ENCODE measurements at places on chromosomes 11 and 22.

- no peak overlapping the region for H3K4me3 ChIP-seq
- peaks cover 13% of the 10 kb centered on the region for H3K36me3 ChIP-seq
- H3K4me1 ChIP-seq = peaks cover 14% of the 10 kb centered on the region
- H3K27ac ChIP-seq = peak overlapping the region; percentile 71
- no peaks in the 10 kb centered on the region for H3K27me3 ChIP-seq
- no peak for DNase-seq
Measured at GRCh38 chr22:45996241-45997076, 19.5 kb upstream of the WNT7B start.

GRCh38 chr11:16606784-16607674 is 131.4 kb upstream of the C11orf58 start:
- peaks cover 30% of the 10 kb centered on the region for H3K27me3 ChIP-seq
- peak overlapping the region; percentile 84 for H3K27ac ChIP-seq
- peaks cover 16% of the 10 kb centered on the region for H3K4me1 ChIP-seq
- peaks cover 3% of the 10 kb centered on the region for H3K36me3 ChIP-seq
- DNase-seq = no peak

DNA sequence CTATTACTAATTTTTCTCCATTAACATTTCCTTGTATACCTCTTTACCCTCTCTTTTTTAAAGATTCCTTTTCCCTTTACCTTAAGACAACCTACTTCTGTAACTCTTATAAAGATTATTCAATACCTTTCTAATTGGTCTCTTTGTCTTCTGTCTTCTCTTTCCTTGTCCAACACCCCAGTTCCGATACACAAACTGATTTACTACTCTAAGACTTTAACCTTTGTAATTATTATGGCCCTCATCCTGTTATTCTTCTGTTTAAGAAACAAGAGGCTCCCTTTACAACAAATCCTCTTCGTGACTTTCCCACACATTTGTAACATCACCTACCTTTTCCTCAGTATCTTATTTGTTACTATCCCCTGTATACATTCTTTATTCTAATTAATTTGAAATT is 81.8 kb downstream of the TTC17 start:
- no peaks in the 10 kb centered on the region for H3K4me1 ChIP-seq
- no peak for DNase-seq
- H3K4me3 ChIP-seq = no peak overlapping the region
- H3K27ac ChIP-seq = no peak overlapping the region
- H3K36me3 ChIP-seq = peaks cover 52% of the 10 kb centered on the region

GRCh38 chr22:39097098-39098020 is at the start of gene APOBEC3H:
APOBEC3H (plus strand) TSS chr22:39097244; CDS start chr22:39100279, 3,035 bp downstream.
- H3K27ac ChIP-seq = peak within 1 kb of the TSS; percentile 99
- H3K36me3 ChIP-seq = peaks cover 10% of the 10 kb centered on the region
- peaks cover 81% of the 10 kb centered on the region for H3K4me1 ChIP-seq
- DNase-seq = no peak

GRCh38 chr11:11584937-11585336 is 36.9 kb downstream of the GALNT18 start:
- DNase-seq = no peak
- no peak overlapping the region for H3K4me3 ChIP-seq
- H3K36me3 ChIP-seq = no peaks in the 10 kb centered on the region
- H3K27ac ChIP-seq = no peak overlapping the region
- peaks cover 25% of the 10 kb centered on the region for H3K27me3 ChIP-seq

- peak; percentile 42 for DNase-seq
- peaks cover 9% of the 10 kb centered on the region for H3K36me3 ChIP-seq
- H3K4me1 ChIP-seq = peaks cover 11% of the 10 kb centered on the region
- H3K27me3 ChIP-seq = no peaks in the 10 kb centered on the region
- H3K27ac ChIP-seq = no peak overlapping the region
- H3K4me3 ChIP-seq = no peak overlapping the region
Measured at GRCh38 chr22:50498322-50498890, 9.1 kb downstream of the LMF2 start.

GRCh38 chr11:33463059-33463458 is 205.9 kb downstream of the HIPK3 start:
- no peak overlapping the region for H3K27ac ChIP-seq
- H3K27me3 ChIP-seq = peaks cover 53% of the 10 kb centered on the region
- no peaks in the 10 kb centered on the region for H3K36me3 ChIP-seq
- no peak overlapping the region for H3K4me3 ChIP-seq
- no peaks in the 10 kb centered on the region for H3K4me1 ChIP-seq
- no peak for DNase-seq

Data from central memory CD8-positive, alpha-beta T cell (primary cell).